ENCODE measurements at places on chromosomes 1 and 21.

DNA sequence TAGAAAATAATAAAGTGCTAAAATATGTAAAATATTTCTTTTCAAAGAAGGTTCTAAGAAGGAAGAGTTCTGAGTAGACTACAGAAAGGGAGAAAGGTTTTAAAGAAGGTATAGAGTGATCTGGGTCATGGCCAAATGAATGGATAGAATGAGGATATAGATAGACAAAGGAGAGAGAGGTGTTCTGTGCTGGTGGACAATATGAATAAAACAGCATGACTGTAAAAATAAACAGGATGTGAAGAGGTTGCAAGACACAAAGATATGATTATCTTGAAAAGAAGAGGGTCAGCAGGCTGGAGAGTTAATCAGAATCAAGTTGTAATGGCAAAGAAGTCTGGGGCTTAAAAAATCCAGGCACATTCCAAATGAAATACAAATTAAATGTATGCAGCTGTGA is 86.7 kb upstream of the GNG4 start:
- DNase-seq, result no peak

GRCh38 chr1:101613546-101613945 is 376.7 kb downstream of the S1PR1 start:
- no peak for DNase-seq

DNA sequence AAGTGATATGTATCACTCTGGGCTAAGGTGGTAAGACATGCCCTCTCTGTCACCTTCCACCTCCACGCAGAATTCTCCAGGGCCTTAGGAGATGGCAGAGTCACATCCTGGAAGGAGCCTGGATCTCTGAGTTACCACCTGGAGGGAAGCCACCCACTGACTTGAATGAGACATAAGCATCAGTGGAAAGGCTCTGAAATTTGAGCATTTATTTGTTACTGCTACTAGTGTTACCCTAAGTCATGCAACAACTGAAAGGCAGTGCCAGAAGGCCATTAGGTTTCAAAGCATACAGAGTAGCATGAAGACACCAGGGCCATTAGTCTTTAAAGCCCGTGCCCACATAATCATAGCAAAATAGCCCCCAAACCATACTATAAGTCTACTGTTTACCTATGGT is 230.3 kb upstream of the IRF2BP2 start:
- DNase-seq, result no peak

- DNase-seq, result no peak
Measured at GRCh38 chr1:6502000-6502891, 10.8 kb upstream of the PLEKHG5 start.

DNA sequence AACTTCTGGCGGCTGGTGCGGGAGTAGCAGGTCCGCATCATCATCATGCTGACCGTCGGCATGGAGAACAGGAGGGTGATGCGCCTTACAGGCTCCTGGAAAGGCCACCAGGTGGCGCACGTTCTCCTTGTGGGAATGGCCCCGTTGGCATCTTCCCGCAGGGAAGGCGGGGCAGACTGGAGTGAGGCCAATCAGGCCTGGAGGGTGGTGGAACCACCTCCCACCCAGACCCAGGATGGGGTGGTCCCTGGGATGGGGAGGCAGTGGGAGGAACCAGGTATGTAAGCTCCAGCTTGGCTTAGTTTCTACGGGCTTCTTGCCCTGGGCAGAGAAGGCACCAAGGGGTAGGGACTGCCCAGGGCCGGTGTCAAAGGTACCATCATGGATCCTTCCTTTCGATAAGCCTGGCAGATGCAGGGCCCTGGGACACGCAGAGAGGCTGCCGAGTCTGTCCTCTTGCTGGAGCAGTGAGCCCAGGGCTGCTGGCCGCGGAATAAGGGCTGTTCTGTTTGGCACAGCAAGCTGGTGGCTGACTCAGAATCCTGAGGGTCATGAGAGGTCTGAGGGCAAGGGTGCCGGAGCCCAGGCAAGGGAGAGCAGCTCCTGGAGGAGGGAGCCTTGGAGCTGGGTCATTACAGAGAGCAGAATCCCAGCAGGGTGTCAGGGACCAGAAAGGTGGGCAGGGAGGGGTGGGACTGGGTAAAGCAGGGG is 8.7 kb upstream of the LGR6 start:
- DNase-seq, result peak; percentile 93

DNA sequence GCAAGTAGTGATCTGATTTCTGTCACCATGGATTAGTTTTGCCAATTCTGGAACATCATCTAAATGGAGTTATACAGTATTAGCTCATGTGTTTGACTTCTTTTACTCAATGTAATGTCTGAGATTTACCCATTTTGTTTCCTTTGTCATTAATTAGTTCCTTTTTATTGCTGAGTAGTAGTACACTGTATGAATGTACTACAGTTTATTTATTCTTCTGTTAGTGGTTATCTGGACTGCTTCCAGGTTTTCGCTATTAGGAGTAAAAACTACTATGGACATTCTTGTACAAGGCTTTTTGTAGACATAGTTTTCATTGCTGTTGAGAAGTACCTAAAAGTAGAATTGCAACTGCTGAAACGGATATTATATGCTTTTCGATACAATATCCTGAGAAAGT is 14.1 kb downstream of the SUCO start:
- DNase-seq, result no peak
